ENCODE measurements at places on chromosomes 5 and 9. TPM values are rescaled to one million over a fixed set of nuclear protein-coding genes. Genes with fewer than 3 reads are reported as not detected.
A peak's percentile ranks its signal among the peaks of the same experiment; 100 is the strongest.

PCDHGA9 gene
- total RNA-seq: 6.9 TPM

DNA sequence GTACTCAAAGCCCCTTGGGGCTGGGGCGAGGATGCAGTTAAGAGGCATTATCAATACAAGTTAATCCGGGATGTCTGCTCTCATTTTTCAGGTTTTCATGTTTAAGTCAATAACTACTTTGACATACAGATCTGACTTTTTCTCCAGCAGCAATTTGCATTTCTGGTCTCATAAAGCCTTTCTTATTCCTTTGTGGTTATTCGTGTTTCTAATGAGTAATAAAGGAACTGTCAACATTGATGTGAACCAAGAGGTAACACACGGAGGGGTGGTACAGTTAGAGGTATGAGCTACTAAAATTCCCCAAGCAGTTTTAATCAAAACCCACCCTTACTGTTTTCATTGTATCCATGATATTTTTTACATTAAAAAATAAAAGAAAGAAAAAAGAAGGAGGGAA is 138.0 kb upstream of the NFIB start:
- no peak for DNase-seq

GRCh38 chr5:54590824-54591223 is 73.3 kb downstream of the SNX18 start:
- DNase-seq: no peak

PRR7 gene
- total RNA-seq: 12.2 TPM

DNA sequence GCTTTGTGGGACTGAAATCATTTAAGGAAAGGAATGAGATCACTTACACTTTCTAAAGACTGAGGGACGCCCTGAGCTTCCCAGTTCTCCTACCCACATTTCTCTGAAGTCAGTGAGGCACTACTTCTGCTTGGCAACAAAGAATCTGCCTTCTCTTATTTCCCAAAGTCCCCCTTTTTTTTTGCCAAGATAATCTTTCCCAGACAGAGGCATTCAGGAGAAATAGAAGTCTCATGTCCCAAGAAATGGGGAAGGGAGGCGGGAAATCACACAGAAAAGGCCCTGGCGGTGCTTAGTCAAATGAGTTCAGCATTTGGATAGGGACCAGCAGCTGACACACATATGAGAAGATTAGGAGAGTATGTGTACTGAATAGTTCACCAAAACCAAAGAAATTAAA is 159.7 kb downstream of the MUSK start:
- DNase-seq: peak; percentile 14

RNF14 gene
- 75.0 TPM for total RNA-seq

DNA sequence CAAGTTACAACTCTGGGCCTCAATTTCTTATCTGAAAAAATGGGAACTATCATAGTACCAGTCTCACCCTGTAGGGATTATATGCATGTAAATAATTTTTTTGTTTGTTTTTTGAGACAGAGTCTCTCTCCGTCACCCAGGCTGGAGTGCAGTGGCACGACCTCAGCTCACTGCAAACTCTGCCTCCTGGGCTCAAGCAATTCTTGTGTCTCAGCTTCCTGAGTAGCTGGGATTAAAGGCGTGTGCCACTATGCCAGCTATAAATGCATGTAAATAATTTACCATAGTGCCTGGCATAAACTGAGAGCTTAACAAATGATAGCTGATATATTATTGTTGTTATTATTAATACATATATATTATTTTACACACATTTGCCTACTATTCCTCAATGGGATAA is 3.0 kb upstream of the ARHGAP26 start:
- DNase-seq: no peak

DNA sequence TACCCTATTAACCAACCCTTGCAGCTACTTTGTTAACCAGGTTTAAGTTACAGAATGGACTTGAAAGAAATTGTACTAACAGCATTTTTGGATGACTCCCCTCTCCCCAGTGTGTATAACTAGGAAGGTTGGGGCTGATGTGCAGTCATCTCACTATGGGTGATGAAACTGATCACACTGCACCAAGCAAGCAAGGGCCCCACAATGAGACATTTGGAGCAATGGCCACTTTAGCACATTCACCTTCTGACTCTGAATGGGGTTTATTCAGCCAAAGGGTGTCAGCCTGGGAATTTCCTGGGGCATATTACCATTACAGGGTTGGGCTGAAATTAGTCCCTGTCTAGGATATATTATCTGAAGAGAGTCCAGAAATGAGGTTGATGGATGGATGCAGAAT is 18.7 kb upstream of the CYFIP2 start:
- no peak for DNase-seq

GRCh38 chr9:89686126-89686525 is 81.3 kb downstream of the GADD45G start:
- DNase-seq: no peak

- no peak for DNase-seq
Measured at GRCh38 chr5:177482359-177482795, 8.9 kb upstream of the DBN1 start.

- no peak for DNase-seq
Measured at GRCh38 chr9:84146893-84147710, 166.5 kb downstream of the RMI1 start.

- DNase-seq: no peak
Measured at GRCh38 chr9:90162819-90163218, 479.8 kb downstream of the DIRAS2 start.

GRCh38 chr9:114588651-114589526 is 1.3 kb downstream of the ATP6V1G1 start:
- DNase-seq: no peak

DNA sequence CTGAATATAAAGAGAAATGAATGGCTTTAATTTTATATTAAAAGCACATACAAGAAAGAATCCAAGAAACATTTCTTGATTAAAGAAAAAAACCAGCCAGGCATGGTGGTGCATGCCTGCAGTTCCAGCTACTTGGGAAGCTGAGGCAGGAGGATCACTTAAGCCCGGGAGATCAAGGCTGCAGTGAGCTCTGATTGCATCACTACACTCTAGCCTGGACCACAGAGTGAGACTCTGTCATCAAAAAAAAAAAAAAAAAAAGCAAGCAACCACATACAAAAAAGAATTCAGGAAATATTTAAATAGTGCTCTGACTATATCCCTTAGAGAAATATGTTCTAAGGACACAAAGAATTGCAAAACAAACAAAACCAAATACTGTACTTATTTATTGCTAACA is 2.5 kb upstream of the PLAC8L1 start:
- DNase-seq: no peak

- no peak for DNase-seq
Measured at GRCh38 chr5:95564450-95564849, 9.5 kb downstream of the ARSK start.

GRCh38 chr5:150758203-150758530 is 650 bp downstream of the DCTN4 start:
- no peak for DNase-seq

RHOBTB3 gene
- total RNA-seq: 312 TPM

IFNK gene
- not detected for total RNA-seq

GBA2 gene
- 48.9 TPM for total RNA-seq

FAM153A gene
- 2.4 TPM for total RNA-seq

DNA sequence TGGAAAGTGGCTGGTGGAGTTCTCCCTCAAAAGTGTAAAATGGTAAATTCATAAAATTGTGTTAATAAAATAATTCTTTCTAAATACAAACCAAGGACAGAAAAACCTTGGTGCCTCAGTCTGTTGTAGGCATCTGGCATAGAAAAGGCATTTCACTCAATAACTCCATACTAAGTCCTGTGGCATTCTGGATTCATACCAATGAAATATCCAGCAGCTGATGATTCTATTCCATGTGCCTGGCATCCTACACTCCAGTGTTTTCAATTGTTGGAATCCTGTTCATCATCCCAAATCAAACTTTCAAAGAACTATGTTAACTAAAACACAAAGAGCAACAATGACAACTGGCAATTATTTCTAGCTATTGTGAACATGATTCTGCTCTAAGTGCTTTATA is 21.6 kb upstream of the ALDH1A1 start:
- DNase-seq: no peak
